ENCODE measurements at places on chromosomes 3 and 15.

DNA sequence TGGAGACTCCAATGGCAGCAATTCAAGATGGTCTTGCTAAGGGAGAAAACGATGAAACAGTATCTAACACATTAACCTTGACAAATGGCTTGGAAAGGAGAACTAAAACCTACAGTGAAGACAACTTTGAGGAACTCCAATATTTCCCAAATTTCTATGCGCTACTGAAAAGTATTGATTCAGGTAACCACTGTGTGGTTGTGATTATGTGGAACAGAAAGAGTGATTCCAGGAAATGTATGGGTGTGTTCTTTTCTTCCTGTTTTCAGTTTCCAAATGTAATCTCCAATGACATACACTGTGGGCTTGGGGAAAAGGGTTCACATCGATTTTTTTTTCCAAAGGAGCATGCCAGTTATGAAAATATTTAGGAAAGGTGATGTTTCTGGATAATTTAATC is 10.9 kb downstream of the SCG3 start:
- no peak for DNase-seq

- DNase-seq, result no peak
Observed at GRCh38 chr3:127610105-127610504, 11.9 kb downstream of the MCM2 start.

DNA sequence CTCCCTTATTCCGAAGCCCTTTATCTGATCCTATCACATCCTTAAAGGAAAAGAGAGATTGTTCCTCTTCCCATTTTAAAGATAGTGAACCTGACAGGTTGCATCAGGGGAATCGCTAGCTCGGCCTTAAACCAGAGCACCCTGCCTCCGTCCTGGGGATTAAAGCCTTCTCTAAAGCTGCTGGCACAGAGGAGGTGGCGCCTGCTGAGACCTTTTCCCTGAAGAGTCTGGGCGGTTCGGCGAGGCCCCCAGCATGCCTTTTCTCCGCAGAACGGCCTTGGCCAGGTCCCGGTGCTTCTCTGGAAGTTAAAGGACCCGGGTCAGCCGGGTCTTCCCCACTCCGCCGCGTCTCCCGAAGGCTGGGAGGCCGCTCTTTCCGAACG is 593 bp downstream of the FAM219B start:
- no peak for DNase-seq

GRCh38 chr3:101200461-101200860 is 119.9 kb downstream of the IMPG2 start:
- no peak for DNase-seq

DNA sequence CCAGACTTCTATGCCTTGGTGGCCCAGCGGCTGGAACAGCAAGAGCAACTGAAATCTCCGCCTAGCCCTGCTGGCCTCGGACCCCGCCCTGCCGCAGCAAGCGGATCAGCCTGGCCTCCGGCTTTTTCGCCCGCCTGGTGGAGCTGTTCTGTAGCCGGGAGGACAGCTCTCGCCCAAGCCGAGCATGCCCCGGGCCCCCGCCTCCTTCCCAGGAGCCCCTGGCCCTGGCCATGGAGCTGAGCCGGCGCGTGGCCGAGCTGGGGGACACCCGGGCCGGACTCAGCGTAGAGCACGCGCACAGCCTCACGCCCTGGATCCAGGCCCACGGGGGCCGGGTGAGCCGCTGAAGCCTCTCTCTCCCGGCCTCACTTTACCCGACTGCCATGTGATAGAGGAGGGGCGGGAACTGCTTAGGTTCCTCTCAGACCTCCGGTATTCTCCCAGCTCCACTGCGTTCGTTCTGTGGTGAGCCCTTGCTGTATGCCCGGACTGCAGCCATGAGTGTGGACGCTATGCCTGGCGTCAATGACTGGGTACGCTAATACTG is 24.1 kb upstream of the MRPL3 start:
- no peak for DNase-seq

- DNase-seq, result no peak
Observed at GRCh38 chr3:159924411-159924810, 64.2 kb upstream of the IL12A start.

DNA sequence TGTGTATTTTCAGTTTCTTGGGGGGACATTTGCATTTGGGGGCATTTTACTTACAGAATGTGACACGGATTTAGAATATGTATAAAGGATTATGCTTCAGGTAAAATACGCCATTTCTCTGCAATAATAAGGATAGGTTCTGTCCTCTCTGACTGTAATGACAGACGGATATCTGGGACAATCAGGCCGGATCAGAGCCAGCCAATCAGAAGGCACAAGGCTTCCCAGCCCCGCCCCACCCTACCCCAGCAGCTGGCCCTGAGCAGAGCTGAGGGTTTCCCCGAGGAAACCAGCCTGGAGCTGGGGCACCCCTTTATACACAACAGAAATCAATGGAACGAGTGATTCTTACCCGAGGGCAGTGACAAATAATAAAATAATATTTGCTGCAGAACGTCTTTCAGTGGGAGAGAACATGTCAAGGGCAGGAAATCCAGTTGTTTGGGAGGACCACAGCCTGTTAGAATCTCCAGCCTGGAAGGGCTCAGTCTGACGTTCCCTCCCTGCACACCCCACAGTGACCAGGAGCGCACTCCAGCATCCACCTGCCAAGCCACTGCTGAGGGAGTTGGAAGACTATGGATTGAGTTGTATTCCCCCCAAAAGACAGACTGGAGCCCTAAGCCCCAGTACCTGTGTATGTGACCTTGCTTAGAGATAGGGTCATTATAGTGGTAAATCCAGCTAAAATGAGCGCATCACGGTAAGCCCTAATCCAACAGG is 30.3 kb upstream of the SEC13 start:
- DNase-seq, result no peak

DNA sequence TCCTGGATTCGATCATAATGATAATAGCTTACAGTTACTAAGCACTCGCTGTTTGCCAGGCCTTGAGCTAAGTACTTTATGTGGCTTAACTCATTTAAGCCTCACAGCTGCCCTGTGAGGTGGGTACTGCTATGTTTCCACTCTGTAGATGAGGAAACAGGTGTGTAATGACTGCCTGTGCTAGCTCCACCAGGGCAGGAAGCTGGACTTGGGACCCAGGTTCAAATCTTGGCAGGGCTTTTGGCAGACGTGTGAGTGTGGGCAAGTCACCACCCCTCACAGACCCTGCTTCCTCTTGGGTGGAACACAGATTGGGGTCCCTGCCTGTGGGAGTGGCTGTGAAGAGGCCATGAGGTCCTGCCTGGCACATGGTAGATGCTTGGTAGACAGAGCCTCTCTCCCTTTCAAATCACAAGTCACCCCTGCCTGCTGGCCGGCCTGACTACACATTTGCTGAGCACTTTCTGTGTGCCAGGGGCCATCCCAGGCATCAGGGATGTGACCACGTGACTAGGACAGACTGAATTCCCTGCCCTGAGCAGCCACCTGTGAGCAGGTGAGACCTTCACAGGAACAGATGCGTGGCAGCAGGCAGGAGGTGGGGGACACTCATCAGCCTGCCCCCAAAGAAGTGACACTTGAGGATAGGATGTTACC is 3.7 kb downstream of the EFCC1 start:
- no peak for DNase-seq

- DNase-seq, result no peak
Observed at GRCh38 chr15:45640616-45641015, 5.8 kb downstream of the SQOR start.

GRCh38 chr3:58116985-58117384 is 93.8 kb downstream of the DNASE1L3 start:
- DNase-seq, result no peak

DNA sequence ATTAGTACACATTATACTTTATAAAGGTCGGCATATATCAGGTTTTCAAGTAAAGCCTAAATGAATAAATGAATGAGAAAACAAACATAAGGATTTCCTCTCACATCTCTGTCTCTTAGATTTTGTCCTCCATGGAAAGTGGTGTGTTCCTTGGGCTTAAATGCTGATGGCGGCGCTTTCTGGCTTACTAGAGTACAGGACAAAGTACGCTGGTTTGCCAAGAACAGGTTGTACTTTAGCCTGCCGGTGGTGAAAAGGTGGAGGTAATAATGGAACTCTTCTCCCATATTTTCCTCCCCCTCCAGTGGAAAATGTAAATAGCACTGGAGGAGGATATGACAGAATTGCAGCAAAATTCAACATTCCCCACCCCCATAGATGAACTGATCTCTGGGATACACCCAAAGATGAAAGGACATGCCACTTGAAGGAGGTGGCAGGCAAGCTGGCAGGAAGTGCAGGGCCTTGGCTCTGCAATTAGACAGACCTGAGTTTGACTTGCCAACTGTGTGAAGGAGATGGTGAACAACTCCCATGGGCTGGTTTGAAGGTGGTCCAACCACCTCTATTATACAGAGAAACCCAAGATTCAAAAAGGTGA is 29.3 kb downstream of the CEP152 start:
- no peak for DNase-seq

GRCh38 chr3:73773233-73773632 is 148.5 kb upstream of the PDZRN3 start:
- DNase-seq, result no peak

DNA sequence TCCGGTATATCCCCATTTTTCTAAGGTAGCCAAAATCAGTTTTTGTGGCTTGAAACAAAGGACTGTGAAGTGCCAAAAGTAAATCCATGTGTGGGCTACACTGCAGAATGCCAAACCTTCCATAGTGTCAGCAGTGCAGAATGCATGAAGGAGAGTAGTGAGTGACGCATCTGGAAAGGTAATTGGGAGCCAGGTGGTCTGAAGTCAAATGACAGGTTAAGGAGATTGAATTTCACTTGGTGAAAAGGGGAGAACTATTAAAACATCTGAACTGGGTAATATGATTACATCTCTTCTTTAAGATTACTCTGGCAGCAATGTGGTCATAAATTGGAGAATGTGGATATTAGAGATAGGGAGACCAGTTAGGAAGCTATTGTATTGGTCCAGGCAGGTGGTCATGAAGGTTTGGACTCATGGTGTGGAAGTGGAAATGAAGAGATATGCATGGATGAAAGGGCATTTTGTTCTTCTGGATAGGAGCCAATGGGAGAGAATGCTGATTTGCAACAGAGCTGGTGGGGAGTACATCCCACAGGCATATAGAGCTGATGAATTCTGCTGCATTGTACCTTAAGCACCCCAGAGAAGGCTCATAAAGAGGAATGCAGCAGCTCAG is 118.2 kb downstream of the ECT2 start:
- DNase-seq, result no peak

GRCh38 chr3:16546186-16547010 is 32.9 kb upstream of the RFTN1 start:
- no peak for DNase-seq

GRCh38 chr15:32669896-32670611 is 28.5 kb downstream of the SCG5 start:
- DNase-seq, result no peak

DNA sequence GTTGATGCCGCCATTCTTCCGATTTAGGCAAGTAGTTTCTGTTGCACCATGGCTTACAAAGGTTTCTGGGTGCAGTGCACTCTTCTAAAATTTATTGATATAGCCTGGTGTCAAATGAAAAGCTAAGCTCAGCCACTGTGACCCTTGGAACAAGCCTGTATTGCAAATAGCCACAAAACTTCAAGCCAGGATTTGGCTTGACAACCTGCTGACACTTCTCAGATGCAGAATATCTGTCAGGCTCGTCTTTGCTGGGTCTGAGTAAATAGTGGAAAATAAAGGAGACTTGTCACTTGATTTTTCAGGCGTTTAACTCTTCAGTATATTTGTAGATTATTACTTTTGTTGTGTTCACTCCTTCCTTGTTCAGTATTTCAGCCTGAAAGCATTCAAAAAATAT is 871.8 kb downstream of the OTOL1 start:
- DNase-seq, result no peak

DNA sequence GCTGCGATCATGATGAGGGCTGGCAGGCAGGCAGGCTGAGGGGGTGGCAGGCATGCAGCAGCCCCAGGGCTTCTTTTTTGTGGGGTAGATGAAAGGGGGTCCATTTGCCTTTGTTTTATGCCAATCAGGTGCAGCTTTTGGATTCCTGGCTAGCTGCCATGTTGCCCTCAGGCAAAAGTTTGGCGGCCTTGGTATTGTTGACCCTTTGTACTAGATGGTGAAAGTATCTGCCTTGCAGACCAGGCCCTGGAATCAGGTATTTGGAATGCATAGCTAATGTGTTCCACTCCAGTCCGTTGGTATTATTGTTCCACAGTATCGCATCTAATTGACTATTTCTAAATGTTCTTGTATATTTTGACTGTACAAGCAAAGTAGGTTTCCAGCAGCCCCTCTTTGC is 35.0 kb downstream of the EEFSEC start:
- DNase-seq, result no peak

DNA sequence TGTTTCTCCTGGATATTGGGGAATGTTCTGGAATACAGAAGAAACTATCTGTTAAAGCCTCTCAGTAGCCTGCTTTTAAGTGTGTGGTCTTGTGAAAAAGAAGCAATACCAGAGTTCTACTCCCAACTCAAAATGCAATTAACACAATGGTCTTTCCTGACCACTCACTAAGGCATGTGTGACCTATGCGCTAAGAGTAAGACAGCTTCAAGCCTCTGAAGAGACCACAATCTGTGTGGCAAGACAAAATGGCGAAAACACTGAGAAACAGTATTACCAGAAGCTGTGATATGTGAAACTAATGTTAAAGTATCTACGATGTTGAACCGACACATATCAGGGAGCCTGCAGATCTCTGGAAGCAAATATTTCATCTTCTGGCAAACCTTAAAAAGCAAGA is 33.8 kb downstream of the RYK start:
- DNase-seq, result no peak

GRCh38 chr3:152446495-152446894 is 177.8 kb downstream of the MBNL1 start:
- DNase-seq, result no peak

DNA sequence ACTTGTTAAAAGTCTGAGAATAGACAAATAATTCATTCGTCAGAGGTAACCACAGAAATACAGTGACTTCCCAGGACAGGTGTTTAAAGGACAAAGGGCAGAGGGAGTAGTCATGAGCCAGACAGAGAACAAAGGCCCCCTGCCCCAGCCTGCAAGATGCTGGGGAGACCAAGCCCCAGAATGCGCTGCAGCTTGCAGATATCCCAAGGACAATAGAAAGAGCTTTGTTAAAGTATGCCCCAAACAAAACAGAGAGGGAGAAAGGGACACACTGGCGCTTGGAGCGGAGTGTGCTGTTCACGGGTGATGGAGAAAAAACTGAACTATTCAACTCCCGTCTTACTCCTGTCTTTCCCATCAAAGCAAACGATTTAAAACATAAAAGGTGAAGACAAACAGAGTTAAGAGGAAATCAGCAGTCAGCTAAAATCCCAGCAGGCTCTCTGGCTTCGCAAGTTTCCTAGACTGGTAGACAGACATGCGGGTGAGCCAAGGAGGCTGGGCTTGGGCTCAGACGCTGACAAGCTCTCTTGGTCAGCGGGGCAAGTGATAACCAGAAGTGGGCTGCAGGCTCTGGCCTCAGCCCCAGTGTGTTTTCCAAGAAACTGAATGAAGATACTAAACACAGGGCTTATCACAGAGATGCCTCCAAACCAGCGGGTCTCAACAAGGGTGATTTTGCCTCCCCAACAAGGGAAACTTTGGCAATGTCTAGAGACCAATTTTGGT is 130.1 kb downstream of the UACA start:
- DNase-seq, result no peak

GRCh38 chr3:16686679-16687078 is 81.5 kb upstream of the DAZL start:
- no peak for DNase-seq

- DNase-seq, result no peak
Observed at GRCh38 chr3:134522541-134522940, 36.7 kb downstream of the CEP63 start.

GRCh38 chr15:86382341-86382740 is 302.7 kb downstream of the AGBL1 start:
- no peak for DNase-seq

GRCh38 chr3:125357032-125357658 is 18.0 kb downstream of the ZNF148 start:
- DNase-seq, result no peak

All from stimulated activated CD8-positive, alpha-beta memory T cell treated with anti-CD3 and anti-CD28 coated beads, Interleukin-2, amount 100 ng/mL, for 1 hour (primary cell).